Peyer's patch (tissue), 4 donors: ENCODE measurements at places on chromosomes 5 and 9. TPM values are rescaled to one million over a fixed set of nuclear protein-coding genes. Genes with fewer than 3 reads are reported as not detected.
A peak's percentile ranks its signal among the peaks of the same experiment; 100 is the strongest.

ZDHHC11 gene
- total RNA-seq = 38.7 TPM

RIMOC1 gene
- total RNA-seq = 12.8 TPM

GFM2 gene
- total RNA-seq = 21.4 TPM

UNC13B gene
- total RNA-seq = 44.5 TPM

GRCh38 chr9:86099701-86100364, 475 bp upstream of the GOLM1 start:
- DNase-seq = peak; percentile 57
- H3K4me3 ChIP-seq = peak overlapping the region; percentile 82
- H3K27ac ChIP-seq = peak overlapping the region; percentile 63
- H3K4me1 ChIP-seq = no peaks in the 10 kb centered on the region
- no peaks in the 10 kb centered on the region for H3K36me3 ChIP-seq

GRCh38 chr9:87395804-87396479, 101.7 kb upstream of the DAPK1 start:
- no peak overlapping the region for H3K4me3 ChIP-seq
- no peaks in the 10 kb centered on the region for H3K36me3 ChIP-seq
- no peaks in the 10 kb centered on the region for H3K4me1 ChIP-seq

- H3K27me3 ChIP-seq = no peaks in the 10 kb centered on the region
- DNase-seq = no peak
- no peak overlapping the region for H3K27ac ChIP-seq
- peaks cover 13% of the 10 kb centered on the region for H3K4me1 ChIP-seq
- no peak overlapping the region for H3K4me3 ChIP-seq
Observed at GRCh38 chr5:67013719-67014118, 182.9 kb downstream of the CD180 start.
